ENCODE measurements at places on chromosomes 1 and 21. TPM values are rescaled to one million over a fixed set of nuclear protein-coding genes. Genes with fewer than 3 reads are reported as not detected.

Gene SELP
- 61.5 TPM for total RNA-seq

Gene COG2
- 26.7 TPM for total RNA-seq

DNA sequence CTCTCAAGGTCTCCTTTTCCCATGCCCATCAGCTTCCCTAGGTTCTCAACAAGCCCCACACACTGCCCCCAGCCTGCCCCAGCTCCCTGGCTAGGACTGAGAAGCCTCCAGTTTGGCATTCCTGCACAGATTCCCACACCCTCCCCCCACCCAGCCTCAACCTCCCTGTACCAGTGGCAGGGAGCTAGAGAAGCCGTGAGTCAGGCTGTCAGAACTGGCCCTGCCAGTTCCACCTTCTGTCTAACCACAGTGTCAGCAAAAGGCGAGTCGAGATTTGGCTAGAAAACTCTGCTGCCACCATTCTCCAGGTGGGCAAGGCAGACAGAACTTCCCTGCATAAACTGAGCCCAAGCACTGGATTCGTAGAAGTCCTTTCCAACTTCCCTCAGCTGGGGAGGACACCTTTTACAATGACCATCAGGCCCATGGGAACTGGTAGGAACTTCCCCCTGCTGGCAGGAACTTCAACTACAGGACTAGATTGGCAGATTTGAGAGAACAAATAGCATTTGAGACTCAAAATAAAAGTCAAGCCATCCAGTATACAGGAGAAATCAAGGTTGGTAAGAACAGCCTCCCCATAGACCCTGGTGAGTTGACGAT lies 31.0 kb downstream of the TNNT2 start:
- no peaks in the 10 kb centered on the region for H3K36me3 ChIP-seq
- no peaks in the 10 kb centered on the region for H3K4me1 ChIP-seq
- H3K27me3 ChIP-seq, result no peaks in the 10 kb centered on the region
- no peak overlapping the region for H3K4me3 ChIP-seq
- H3K27ac ChIP-seq, result no peak overlapping the region

GRCh38 chr1:54611621-54612020 lies 11.7 kb downstream of the FAM151A start:
- no peak for DNase-seq
- H3K27me3 ChIP-seq, result no peaks in the 10 kb centered on the region
- no peaks in the 10 kb centered on the region for H3K36me3 ChIP-seq
- H3K27ac ChIP-seq, result no peak overlapping the region

GRCh38 chr1:21284206-21285054 lies 5.8 kb downstream of the ECE1 start:
- no peak overlapping the region for H3K27ac ChIP-seq
- H3K4me3 ChIP-seq, result no peak overlapping the region
- no peaks in the 10 kb centered on the region for H3K36me3 ChIP-seq
- no peaks in the 10 kb centered on the region for H3K27me3 ChIP-seq
- peaks cover 35% of the 10 kb centered on the region for H3K4me1 ChIP-seq
- DNase-seq, result no peak

- no peak overlapping the region for H3K27ac ChIP-seq
- H3K27me3 ChIP-seq, result no peaks in the 10 kb centered on the region
- peaks cover 5% of the 10 kb centered on the region for H3K4me1 ChIP-seq
- no peak overlapping the region for H3K4me3 ChIP-seq
Observed at GRCh38 chr1:184635347-184635979, 119.2 kb downstream of the EDEM3 start.

- H3K4me3 ChIP-seq, result no peak overlapping the region
- H3K27me3 ChIP-seq, result no peaks in the 10 kb centered on the region
- H3K36me3 ChIP-seq, result no peaks in the 10 kb centered on the region
- DNase-seq, result no peak
- peaks cover 56% of the 10 kb centered on the region for H3K4me1 ChIP-seq
Observed at GRCh38 chr1:54324251-54325140, 81.7 kb downstream of the SSBP3 start.

DNA sequence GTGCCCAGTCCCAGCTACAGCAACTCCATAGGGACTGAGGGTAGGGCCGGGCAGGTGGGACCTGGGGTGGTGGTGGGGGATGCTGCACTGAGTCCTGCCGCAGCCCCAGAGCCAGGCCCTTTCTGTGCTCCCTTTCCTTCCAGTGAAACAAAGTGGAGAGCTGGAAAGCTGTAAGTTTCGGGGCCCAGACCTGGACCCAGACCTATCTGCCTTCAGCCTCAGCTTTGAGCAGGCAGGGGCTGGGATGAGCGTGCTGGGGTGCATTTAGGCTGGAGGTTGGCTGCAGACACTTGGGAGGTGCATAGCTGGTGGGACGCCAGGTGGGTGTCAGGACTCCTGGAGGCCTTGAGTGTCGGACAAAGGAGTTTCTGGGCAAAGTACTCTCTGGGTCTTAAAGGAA lies 92.7 kb upstream of the C1orf174 start:
- H3K4me1 ChIP-seq, result no peaks in the 10 kb centered on the region
- H3K36me3 ChIP-seq, result no peaks in the 10 kb centered on the region
- H3K27me3 ChIP-seq, result peaks cover 7% of the 10 kb centered on the region
- H3K4me3 ChIP-seq, result no peak overlapping the region
- no peak overlapping the region for H3K27ac ChIP-seq
